ENCODE measurements at places on chromosomes 3 and 15.

DNA sequence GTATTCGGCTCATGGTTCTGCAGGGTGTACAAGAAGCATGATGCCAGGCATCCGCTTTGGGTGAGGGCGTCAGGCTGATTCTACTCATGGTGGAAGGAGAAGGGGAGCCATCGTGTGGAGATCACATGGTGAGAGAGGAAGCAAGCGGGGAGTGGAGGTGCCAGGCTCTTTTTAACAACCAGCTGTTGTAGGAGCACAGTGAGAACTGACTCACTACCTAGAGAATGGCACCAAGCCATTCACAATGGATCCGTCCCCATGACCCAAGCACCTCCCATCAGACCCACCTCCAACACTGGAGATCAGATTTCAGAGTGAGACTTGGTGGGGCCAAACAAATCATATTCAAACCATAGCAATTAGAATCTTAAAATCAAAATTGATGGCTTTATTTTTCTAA is 259.8 kb upstream of the CTDSPL start:
- no peak for DNase-seq

GRCh38 chr3:134357914-134358811 is 16.1 kb downstream of the AMOTL2 start:
- peak; percentile 8 for DNase-seq

DNA sequence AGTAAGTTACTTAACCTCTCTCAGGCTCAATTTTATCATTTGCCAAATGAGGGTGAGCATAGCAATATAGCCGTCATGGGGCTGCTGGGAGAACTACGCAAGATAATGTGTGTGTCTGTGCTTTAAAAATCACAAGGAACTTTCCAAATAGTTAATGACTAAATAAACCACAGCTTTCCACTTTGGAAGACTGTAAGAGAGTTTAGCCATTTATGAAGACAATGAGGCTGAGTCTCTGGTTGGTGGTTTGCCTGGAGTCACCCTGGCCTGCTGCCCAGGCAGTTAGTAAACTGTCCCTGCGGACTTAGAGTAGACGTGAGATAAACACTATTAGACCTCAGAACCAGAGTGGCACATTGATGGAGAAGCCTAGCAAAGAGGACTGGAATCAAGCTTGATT is 357.7 kb downstream of the CLSTN2 start:
- no peak for DNase-seq

DNA sequence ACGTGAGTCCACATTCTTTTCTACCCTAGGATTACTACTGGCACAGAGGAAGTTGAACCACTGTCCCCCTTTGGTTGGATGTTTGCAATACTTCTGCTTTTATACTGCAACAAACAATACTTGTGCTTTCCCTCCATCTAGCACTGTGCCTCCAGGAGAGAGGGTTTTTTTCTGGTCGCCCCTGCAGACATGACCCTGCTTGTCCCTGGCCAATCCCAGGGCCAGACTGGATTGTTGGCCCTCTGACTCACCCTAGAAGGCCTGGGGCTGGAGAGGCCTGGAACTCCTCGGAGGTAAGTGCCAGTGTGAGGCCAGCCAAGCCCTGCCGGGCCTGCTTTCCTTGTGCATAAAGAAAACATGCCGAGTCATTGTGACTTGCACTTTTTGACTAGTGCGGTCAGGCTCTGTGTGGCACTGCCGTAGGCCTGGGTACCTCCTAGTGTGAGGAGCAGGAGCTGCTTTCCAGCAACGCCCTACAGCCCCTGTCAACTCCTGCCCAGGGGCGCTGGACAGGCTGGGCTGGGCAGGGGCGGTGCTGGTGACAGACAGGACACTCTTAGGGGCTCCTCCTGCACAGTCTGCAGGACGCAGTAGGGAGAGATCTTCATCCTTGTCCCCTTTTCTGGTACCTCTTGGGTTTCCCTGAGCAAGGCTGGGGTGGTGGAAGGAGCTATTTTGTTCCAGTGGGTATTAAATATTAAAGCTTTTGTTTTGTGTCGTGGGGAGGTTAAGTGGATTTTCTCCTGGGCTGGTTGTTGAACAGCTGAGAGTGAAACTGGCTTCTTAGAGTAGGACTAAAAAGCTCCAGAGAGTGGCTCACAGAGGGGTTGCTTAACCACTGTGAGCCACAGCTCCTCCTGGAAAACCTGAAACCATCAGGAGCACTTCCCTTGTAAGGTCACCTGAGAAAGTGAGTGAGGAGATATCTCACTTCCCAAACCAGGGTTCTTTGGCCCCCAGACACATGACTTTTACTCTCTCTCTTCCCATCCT is 14.4 kb upstream of the TKT start:
- peak; percentile 64 for DNase-seq

GRCh38 chr3:37935290-37935668 is 55.3 kb upstream of the VILL start:
- no peak for DNase-seq

DNA sequence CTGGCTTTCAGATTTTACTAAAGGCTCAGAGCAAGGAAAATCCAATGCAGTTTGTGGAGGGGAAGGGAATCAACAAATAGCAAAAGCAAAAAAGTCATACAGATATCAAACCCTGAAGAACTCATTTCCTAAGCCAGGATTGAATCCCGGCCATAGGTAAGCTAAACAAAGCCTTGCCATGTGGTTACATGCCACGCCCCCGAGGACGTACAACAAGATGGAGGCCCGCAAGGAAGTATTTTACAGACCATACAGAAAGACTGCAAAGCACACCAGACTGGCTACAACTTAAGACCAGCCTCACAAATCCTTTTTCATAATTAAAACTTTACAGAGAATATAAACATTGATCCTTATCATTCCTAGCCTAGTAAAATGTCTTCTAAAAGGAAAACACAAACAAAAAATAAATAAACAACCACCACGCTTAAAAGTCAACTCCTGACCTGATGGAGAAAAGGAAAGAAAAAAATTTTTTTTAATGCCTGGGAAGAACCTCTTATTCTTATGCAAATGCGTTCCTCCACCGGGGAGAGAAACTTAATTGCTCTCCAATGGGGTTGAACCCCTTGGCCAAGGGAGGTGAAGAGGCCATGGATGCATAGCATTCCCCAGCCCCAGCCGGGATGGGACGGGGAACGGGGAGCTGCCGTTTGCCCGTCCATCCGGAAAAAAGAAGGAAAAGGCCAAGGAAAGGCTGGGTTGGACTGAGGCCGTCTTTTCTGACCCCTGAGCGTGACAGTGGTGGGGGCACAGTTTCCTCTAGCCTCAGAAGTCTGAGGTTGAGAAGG is 39.3 kb downstream of the IL1RAP start:
- DNase-seq = no peak

DNA sequence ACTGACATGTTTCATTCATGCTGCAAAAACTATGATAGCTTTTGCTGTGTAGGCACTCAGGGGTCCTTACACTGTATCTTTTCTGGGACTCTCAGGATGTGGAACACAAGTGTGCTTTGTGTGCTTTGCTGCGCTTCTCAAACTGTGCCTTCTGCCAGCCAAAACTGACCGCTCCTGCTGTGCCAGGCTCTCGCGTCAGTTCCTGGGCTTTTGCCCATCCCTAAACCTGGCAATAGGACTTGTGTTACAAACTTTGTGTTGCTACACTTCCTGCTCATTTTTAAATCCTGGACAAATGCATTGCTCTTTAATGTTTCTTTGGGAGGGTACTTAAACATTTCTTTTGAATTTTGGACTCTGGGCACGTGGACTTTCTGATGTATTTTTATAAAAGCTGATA is 60.3 kb downstream of the DIPK2A start:
- DNase-seq = no peak

GRCh38 chr3:58204720-58205119 is 6.1 kb downstream of the DNASE1L3 start:
- DNase-seq = no peak

DNA sequence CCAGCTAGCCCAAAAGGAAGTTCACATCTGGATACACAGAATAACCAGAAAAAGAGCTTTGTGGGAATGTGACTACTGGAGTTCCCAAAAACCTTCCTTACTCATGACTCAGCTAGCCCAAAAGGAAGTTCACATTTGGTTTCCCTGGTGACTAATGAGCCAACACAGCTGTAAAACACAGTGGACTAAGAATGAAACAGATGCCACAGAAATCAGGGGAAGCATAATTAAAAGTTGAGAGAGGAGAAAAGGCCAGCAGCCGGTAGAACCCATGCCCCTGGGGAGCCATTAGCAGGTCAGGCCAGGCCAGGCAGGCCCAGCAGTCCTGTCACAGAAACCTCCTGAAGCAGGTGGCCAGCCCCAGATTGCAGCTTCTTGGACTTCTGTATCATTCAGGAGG is 130.3 kb downstream of the GHSR start:
- no peak for DNase-seq

DNA sequence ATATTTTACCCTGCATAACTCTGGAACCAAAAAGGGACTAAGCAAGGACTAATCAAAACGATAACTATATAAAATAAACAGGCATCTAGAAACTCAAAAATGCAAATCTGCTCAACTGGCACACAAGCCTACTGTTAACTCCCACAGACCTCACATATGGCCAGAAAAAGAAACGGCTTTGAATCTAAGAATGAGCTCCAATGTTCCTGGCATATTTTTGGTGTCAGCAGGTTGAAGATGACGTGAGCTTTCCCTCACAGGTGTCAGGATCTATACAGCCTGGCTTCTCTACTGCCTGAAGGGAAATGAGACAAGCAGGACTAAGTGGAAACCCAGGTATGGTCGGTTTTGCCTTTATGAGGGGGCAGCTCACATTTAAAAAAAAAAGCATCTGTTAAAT is 120.1 kb upstream of the SPATA12 start:
- no peak for DNase-seq

DNA sequence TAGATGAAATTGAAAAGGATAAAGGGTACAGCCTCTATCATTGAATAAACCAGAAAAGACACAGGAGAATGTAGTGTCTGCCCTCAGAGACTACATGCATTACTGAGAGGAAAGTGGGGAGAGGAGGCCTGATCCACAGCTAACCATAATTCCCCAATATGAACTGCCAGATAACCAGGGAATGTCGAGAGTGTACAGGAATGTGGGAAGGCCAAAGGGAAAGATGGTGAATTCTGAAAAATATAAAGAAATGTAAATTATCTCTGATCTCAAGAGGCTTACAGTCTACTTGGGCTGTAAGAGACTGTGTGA is 22.3 kb downstream of the MYO1E start:
- DNase-seq = no peak

DNA sequence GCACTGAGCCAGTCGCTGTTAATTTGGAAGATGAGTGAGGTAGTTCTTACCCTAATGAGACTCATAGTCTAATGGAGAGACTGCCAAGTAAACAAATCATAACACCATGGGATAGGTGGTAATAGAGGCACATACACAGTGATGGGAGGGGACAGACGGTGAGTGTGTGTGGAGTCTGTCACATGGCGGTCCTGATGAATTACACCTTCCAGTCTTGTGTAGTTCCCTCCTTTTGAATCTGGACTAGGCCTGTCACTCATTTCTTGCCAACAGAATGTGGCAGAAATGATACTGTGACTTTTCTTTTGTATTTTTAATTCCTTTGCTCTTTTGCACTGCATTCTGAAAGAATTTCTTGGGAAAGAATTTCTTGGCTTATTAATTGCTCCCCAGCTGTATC is 78.1 kb downstream of the NR1D2 start:
- DNase-seq = peak; percentile 34

GRCh38 chr3:58190882-58191281 is 19.9 kb downstream of the DNASE1L3 start:
- no peak for DNase-seq

Measured in NCI-H1436 (cell line).